ENCODE measurements at places on chromosomes 1 and 21.

DNA sequence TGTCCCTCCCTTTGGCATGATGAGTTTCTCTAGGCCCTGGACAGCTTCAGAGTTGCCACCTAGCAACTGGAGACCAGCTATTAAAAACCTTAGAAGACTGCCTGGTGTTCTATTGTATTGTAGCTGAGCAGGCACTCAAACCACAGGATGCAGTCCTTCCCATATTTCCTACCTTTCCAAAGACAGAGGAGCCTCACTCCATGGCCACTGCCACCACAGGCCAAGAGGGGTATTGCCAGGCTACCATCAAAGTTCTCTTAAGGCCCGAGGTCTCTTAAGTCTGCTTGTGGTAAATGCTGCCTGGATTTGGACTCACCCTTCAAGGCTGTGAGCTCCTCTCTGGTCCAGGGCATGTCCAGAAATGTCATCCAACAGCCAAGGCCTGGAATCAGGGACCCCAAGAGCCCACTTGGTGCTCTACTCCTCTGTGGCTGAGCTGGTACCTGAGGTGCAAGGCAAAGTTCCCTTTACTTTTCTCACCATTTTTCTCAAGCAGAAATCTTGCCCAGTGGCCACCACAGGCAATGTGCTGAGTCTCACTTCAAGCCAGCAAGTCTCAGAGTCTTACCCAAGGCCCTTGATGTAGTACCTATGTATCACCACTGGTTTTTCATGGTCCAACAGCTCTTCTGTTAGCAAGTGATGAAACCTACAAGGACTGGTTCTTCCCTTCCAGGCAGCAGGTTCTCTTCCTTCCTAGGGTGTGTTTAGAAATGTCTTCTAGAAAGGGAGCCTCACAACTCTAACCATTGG, 269.4 kb downstream of the AMY1C start:
- DNase-seq: no peak

DNA sequence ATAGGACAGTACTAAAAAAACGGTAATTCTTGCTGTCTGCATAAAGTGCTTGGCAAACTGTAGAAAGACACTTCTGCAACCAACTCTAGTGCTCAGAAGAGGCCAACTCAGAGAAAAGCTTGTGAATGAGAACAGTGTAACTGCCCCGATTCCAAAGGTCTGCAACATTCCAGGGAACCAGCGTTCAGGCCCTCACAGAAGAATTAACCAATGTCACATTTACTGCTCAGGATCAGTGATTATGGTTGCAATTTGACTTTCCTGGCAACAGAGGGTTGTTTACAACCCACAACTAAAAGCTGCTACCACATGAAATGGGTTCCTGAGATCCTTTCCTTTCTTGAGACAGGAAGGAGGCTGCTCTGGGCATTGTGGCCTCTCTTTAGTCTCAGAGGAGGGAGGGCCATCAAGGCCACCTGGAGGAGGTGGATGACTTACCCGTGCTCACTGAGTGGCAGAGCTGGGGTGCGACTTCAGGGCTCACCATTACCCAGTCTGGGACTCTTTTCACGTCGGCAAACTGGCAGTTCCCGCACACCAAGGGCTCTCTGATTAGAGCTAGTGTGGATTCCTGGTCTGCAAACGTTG, 15.3 kb downstream of the SRSF4 start:
- no peak for DNase-seq

DNA sequence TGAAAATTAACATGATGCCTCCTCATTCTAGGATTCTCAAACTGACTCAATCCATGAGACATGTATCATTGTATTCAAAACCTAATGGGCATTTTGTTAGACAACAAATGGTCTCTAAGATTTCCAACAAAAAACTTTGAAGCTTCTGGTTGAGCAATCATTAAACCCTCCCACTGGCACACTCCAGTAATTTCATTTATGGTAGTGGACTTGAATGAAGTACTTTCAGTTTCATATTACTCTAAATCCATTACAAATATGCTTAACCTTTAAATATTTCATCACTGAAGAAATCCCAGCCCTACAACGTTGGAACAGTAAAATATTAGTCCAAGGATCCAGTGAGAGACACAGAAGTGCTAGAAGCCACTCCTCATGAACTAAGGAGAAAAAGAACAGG, 43.5 kb downstream of the GBP6 start:
- DNase-seq: no peak

DNA sequence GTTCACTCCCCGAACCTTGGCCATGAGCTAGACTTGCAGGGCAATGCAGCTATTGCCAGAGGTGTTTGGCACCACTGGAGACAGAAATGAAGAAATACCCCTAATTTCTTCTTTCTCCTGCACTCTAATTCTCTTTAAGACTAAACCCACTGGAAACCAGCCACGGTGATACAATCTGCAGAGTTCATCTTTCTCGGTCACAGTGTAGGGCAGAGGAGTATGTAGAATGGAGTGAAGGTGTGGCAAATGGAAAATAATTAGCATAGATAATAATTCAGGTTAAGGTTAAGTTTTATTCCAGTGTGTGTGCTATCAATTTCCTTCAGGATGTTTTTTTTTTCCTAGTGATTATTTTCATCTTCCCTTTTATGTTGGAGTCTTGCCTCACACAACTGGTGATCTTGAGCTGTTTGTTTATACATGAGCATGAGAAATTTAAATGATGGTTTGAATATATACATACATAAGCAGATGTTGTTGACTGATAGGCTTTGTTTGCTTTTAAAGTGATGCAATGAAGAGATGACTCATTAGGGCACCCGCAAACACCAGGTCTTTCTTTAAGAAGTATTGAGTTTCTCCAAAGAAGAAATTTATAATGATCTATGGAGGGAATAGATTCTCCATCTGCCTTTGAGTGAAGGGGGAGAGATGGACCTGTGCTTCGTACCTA, 81.9 kb downstream of the SPATA17 start:
- no peak for DNase-seq

DNA sequence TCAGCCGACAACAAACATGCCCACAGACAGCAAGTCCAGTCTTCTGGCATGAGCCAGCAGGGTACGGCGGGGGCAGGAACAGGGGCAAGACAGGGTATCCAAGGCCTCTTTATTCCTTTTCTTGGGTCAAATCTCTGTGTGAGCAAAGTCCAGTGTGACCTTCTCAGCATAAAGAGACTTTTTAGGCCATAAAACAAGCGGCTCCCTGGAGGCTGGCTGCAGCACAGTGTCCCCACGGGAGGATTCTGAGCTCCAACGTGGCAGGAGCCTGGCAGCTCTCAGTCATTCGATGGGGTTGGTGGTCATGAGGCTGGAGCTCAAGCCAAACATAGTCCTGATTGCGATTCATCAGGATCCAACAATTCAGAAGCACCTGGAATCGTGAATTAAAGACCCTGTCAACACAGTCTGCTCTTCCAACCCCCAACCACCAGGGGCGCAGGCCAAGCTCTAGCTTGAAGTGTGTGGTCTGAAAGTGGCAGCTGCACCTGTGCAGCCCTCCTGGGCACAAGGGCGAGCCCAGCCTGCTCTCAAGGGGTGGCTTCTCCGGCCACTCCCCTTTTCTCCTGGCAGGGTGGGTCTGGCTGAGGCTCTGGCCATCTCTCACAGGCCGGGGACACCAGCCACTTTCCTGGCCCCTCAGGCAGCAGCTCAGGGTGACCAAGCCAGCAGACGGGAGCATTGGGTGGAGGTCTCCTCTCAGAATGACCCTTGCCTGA, 62.1 kb downstream of the SLC66A1 start:
- no peak for DNase-seq

DNA sequence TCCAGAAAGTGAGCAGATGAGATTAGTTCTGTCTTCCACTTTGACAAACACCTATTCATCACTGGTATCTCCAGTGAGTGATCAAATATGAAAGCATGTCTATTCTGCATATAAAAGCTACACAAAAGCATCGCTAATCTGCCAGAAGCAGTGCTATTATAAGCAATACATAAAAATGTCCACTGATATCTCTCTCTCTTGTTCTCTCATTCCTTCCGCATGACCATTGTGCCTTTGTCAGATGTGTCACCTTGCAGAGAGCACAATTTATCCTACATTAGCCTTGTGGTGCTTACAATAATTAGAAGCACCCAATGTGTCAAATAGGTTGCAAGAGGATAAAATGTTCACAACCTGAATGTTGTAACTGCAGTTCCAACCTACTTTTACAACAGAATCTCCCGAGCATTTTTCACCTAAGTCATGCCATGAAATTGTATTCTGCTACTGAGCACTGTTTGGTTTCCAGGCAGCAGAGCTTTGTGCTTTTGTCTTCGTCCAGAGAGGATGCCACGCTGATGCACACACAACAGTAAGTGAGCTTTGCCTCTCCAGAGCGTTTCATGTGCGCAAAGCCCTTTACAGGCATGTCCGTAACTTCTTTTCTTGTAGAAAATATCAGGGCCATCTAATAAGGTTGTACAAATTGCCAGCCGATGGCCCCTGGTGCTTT, 198.7 kb upstream of the PLD5 start:
- DNase-seq: no peak

DNA sequence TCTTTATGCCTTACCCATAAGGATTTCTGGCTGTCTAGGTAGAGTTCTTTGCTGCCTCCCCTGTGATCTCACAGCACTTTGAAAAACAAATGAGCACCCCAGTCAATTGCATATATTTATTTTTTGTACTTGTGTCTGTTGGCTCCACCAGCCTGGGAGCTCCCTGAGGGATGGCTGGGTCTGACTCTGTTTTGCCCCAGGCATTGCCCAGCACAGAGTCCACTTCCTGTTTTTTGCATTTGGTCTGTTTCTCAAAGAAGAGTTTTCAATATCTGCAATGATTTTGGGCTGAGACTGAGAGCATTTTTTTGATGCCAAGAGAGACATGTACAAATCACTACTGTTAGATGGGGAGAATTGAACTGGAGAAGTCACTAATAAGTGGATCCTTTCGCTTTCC, 125.0 kb downstream of the FOXD2 start:
- no peak for DNase-seq

DNA sequence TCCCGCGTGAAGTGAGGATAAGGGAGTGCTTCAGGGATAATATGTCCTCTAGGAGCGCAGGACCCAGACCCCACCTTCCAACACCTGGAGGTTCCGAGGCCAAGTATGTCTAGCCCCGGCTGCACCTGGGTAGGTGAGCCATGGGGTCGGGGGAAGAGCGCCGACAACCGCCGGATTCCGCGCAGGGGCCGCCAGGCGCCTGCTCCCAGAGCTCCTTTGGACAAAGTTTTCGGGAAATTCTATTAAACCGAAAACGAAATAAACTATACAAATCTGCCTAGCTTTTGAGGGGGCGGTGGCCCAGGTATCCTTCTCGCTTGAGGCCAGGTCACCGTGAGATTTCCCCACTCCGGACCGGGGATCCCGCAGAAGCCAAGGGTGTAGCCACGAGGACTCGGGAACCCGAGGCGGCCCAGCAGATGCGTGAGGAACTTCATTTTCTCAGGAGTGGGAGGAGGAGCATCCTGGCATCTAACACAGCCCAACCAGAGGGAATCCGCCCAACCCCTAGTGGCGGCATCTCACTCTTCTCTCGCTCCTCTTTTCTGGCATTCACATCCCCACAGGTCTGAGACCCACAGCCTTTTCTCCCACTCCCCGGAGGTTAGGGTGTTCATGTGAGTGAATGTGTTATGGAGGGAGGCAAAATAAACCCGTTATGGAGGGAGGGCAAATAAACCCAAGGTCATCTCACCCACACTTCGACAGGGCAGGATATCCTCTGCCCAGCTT, 2.3 kb upstream of the DMRTA2 start:
- no peak for DNase-seq

- no peak for DNase-seq
These were observed 76.9 kb upstream of the EXO1 start for GRCh38 chr1:241771117-241771516.

GRCh38 chr1:10338611-10339010, 60.3 kb upstream of the PGD start:
- DNase-seq: no peak

DNA sequence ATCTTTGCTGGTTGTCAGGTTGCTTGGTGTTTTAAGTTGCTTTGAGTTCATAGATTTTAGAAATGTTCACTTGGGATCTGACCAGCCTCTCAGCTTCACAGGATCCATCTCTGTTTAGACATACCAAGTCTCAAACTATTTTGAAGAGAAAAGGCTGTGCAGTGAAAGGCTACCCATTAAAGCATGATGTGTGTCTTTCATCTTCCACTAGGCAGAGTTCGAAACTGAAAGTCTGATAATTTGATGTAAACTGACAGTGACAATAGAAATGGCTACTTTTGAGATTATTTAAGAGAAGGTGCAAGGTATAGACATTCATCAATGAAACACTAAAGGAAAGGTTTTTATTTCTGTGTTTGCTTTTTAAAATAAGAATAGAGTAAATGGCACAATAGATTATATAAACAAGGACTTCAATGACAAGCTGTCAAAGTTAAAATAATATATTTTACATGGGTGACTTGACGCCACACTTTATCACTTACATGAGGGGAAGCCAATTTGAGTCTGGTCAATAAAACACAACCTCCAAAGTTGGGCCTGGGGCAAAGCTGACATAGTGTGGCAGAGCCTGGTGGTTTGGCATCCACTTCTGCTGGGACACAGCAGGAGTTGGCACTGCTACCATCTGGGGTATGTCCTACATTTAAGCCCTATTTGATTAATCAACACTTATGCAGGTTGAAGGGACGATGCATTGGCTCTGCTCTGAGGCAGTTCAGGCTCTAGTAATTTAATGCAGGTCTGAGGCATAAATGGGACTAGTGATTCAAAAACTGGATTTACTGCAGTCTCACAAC, 197.7 kb downstream of the CRB1 start:
- no peak for DNase-seq

- DNase-seq: no peak
These were observed 1.8 kb downstream of the CCDC17 start for GRCh38 chr1:45621895-45622523.

DNA sequence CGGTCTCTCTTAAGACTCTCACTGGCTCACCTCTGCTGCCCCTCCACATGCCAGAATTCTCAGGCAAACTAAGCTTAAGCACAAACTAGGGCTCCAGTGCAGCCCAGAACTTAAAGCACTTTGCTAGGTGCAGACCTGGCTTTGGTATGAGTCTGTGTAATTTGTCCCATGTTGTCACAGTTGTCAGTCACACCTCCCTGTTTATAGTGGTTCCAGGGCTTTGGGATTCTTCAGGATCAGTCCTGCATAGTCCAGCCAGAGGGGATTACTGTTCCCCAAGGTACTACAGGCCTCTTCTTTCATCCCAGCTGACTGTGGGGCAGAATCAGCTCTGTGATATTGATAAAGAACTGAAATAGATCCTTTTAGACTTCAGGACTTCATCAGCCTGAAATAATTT, 105.0 kb upstream of the UBE2U start:
- DNase-seq: no peak

GRCh38 chr1:26449868-26450267, 17.7 kb downstream of the DHDDS start:
- no peak for DNase-seq

All from left renal pelvis (tissue), 4 donors.